ENCODE measurements at places on chromosomes 1 and 21. TPM values are rescaled to one million over a fixed set of nuclear protein-coding genes. Genes with fewer than 3 reads are reported as not detected.
A peak's percentile ranks its signal among the peaks of the same experiment; 100 is the strongest.

GRCh38 chr1:29653886-29654450, 417.6 kb downstream of the PTPRU start:
- H3K27ac ChIP-seq, result no peak overlapping the region
- peaks cover 18% of the 10 kb centered on the region for H3K27me3 ChIP-seq
- H3K4me3 ChIP-seq, result no peak overlapping the region
- H3K4me1 ChIP-seq, result no peaks in the 10 kb centered on the region
- no peak for DNase-seq

DNA sequence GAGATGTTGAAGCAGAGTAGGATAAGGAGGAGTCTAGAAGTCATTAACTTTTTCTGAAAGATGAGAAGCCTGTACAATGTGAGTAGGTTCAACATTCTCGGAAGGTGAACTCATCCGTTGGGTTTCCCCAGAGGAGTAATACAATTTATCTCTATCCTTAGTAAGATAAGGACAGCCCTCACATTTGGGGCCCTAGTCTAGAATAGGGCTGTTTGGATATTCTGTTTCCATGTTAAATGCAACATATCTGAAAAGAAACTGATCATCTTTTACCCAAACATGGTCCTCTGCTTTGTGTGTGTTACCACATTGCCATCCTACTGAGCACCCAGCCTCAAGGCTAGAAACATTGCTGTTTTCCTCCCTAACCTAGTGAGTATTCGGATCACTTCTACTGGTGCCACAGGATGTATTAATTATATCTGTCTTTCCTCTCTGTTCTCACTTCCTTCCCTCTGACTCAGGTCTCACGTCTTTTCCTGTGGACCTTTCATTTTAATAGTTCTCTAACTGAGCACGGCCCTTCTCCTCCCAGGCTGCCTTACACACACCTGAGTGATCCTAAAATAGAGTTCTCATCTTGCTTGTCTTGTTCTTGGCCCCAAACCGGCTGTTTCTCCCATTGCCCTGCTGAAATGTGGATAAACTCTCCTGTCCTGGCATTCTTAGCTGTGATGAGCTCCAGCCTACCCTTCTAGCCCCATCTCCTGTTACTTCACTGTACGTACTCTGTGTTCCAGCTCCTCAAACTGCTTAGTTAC, 91.7 kb downstream of the CDC14A start:
- no peaks in the 10 kb centered on the region for H3K27me3 ChIP-seq
- peak overlapping the region; percentile 95 for H3K27ac ChIP-seq
- H3K4me1 ChIP-seq, result peaks cover 78% of the 10 kb centered on the region
- peak overlapping the region; percentile 72 for H3K4me3 ChIP-seq

WDR3 gene
- 63.0 TPM for total RNA-seq

DNA sequence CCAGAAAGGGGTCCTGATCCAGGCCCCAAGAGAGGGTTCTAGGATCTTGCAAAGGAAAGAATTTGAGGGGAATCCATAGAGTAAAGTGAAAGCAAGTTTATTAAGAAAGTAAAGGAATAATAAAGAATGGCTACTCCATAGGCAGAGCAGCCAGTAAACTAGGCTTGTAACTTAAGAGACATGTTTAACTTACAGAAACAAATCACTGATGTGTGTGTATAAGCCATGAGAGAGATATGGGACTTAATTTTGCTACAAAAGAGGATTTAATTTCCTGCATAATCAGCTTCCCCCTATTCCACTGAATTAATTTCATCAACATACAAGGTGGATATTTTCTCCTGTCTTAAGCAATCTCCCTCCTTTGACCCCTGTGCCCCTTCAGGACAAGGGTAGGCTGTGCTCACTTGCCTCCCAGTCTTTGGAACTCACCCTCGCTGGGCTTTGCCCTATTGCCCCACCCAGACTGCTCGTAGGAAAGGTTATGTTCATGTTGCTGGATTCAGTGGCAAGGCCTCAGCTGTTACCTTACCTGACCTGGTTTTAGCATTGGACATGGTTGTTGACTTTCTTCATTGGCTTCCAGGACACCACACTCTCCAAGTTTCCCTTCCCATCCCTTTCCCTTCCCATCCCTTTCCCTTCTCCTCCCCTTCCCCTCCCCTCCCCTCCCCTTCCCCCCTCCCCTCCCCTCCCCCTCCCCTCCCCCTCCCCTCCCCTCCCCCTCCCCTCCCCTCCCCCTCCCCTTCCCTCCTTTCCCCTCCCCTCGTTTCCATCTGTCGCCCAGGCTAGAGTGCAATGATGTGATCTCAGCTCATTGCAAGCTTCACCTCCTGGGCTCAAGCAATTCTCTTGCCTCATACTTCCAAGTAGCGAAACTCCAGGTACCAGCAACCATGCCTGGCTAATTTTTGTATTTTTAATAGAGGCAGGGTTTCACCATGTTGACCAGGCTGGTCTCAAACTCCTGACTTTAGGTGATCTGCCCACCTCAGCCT, 44.6 kb downstream of the TBCE start:
- no peaks in the 10 kb centered on the region for H3K27me3 ChIP-seq
- DNase-seq, result no peak
- H3K27ac ChIP-seq, result peak overlapping the region; percentile 37

- no peaks in the 10 kb centered on the region for H3K27me3 ChIP-seq
- no peak overlapping the region for H3K4me3 ChIP-seq
- no peak for DNase-seq
- peak overlapping the region; percentile 14 for H3K27ac ChIP-seq
- no peaks in the 10 kb centered on the region for H3K36me3 ChIP-seq
Observed at GRCh38 chr1:234958706-234959657, 169.7 kb downstream of the TOMM20 start.

- no peaks in the 10 kb centered on the region for H3K36me3 ChIP-seq
- no peak overlapping the region for H3K27ac ChIP-seq
- no peak for DNase-seq
- no peaks in the 10 kb centered on the region for H3K4me1 ChIP-seq
- no peak overlapping the region for H3K4me3 ChIP-seq
Observed at GRCh38 chr1:184022668-184023067, 14.9 kb downstream of the COLGALT2 start.

Measured in activated CD8-positive, alpha-beta T cell treated with anti-CD3 and anti-CD28 coated beads for 36 hours (primary cell).